ENCODE measurements at places on chromosomes 1 and 21.

DNA sequence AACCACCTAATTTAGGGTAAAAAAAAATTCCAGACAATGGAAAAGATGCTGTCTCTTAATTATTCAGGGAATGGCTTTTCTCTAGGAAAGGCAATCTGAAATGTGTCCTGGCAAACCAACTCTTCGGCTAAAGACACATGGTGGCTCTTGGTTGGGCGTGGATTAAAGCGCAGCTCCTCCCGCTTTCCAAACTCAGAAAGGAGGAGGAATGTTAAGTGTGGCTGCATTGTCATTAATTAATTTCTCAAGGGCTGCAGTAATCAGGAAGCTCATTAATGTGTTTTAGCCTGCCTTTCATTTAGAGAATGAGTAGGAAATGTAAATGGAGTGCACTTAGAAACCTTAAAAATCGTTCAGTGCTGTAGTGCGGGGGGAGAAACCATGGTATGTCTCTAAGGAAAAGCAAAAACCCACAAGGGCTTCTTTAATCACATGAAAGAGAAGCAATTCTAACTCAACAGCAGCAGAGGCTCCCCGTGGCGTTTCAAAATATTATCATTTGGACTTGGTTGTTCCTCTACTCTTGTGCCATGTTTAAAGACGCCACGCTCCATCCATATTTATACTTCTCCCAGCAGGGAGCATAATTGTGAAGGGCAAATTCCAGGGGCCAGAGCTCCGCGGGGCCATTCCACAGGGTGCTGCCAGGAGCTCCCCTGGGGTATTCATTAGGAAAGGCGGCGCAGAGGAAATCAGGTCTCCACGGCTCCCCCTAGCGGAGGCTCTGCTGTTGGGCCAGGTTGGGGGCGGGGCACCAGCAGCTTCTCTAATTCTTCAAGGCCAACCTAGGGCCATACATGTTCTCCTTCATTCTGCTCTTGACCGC lies 91.9 kb upstream of the SSX2IP start:
- peak; percentile 57 for DNase-seq

DNA sequence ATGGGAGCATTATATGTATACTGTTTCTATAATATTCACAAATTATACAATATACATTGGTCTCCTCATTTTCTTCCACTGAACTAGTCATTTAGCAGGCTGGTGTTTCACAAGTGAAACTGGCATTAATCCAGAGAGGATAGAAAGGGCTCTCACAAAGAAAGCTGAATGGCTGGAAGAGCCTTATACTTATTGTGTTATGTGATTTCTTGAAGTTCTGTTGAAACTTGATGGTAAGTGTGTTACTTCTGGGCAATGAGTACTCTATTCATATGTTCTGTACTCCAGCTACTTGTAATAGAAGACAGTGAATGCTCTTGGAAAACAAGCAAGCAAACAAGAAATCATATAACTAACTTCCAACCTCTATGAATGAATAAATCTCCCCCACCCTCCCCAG lies 14.9 kb downstream of the STX12 start:
- DNase-seq, result no peak

- no peak for DNase-seq
Measured at GRCh38 chr1:43524804-43525203, 5.9 kb upstream of the PTPRF start.

DNA sequence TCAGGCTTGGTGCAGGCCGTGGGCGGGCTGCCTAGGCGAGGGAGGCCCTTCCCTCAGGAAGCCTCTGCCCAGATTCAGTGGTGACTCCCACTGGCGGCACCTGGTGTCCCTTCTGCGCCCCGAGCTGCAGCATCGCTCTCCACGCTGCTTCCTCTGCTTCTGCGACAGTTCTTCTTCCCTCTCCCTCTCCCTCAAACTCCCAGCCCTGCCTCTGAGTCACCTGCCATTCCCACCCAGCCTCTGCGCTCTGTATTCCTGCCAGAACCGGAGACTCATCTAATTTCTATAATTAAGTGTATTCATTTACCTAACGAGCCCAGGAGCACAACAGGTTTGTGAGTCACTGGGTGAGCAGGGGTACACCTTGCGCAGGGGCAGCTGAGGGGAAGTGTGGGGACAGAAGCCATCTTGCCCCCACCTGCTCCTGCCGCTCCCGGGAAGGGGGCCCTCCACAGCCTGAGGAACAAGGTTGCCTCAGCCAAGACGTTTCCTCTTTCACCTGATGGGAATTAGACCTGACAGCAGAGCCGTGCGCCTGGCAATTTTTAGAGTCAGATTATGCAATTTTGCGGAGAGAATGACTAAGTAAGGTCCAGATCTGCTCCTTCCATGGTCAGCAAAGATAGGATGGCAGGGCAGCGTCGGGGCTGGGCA lies 19.4 kb downstream of the KCNC4 start:
- DNase-seq, result no peak

DNA sequence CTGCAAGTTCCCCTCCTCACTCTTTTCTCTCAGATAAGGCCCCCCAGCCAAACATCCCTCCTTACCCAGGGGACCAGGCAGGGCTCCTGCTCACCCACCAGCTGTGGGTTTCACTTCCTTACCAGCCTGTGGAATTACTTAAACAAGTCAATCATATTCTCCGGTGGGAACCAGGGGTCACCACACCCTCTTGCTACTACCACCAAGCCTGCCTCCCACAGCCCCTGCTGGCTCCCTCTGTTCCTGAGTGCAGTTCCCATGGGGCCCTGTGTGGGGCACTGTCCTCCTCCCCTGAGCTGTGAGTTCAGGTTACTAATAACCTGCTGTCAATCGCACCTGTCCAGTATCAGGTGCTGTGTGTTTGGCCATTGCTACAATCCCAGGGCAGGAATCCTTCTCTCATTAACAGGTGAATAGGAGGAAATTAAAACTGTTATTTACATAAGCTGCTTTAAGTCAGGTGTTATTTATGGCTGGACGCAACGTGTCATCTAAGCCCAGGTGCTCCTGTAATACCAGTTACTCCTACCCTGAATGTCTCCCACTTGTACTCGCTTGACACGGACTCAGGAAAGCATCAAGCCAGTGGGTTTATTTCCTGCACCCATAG lies 53.1 kb upstream of the LBR start:
- peak; percentile 58 for DNase-seq

DNA sequence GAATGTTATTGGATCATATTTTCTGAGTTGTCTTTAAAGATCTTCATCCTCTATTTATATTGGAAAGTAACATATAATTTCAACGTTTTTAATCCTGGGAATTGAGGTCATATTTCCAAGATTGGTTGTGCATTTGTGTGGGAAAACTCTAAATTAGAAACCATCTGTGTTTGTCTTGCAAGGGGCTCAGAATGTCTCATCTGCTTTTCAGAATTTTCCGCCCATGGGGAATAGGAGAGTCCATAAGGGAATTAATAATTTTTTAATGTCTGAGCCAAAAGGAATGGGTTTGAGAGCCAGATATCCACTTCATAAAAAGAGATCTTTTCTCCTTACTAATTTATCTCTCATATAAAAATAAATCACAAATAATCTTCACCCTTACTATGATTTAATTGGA lies 84.8 kb upstream of the MAP1LC3C start:
- no peak for DNase-seq

DNA sequence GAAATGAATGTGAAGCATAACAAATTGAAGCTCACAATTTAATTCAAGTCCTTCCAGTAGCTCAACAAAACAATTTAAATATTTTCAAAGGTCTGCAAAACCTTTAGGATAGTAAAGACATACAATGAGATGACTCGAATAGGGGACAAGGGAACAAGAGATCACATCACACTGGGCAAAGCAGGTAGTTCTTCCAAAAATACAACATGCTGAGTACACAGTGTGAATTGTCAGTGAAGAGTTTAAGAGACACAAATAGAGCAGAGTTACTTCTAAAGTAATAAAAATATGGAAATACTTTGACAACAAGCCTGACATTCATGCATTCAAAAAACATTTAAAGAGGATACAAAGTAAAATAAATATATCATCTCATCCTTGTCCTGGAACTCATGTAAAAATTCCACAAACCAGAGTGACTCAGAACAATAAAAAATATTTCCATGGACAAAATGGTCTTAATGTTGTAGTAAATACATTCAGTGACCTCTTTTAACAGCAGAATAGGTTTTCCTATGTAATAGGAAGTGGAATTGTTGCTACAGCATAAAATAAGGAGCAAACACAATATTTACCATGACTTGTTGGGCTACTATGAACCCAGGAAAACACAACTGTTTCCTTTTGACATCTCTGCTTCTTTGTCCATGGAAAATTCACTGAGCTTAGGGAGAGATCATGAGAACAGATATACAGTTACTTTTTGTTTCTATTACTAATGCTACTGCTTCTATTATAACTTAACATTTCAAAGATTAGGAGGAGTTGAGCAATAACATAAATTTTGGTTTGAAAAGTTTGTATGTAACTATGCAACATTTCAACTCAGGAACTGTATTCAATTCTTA lies 83.7 kb upstream of the BCL10 start:
- DNase-seq, result no peak

GRCh38 chr1:30911059-30911954 lies 2.7 kb upstream of the SDC3 start:
- peak; percentile 81 for DNase-seq

DNA sequence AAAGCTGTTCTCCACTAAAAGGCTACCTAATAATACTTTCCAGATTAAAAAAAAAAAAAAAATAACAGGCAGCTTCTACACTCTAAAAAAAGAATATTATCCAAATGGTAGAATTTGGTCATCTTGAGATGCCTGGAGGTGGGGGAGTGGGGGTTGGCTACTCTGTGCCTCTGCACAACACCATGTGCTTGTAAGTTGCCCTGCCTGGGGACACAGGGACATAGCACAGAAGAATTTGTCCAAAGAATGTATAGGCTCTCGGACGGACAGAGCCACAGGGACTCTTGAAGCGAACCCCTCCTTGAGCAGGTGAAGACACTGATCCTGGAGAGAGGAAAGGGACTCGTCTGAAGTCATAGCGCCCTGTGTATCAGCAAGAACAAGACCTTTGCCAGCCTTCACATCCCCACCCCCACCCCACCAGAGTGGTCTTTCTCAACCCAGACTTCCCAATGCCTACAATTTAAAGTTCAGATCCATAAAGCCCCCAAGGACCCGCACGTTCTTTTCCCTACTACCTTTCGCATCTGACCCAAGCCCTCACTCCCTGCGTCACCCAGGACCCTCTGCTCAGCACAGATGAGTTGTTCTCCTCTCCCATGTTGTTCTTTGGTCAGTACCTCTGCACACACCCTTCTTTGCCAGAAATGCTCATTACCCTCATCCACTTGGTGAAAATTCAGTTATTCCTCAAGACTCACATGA lies 72.6 kb downstream of the LGR6 start:
- no peak for DNase-seq

DNA sequence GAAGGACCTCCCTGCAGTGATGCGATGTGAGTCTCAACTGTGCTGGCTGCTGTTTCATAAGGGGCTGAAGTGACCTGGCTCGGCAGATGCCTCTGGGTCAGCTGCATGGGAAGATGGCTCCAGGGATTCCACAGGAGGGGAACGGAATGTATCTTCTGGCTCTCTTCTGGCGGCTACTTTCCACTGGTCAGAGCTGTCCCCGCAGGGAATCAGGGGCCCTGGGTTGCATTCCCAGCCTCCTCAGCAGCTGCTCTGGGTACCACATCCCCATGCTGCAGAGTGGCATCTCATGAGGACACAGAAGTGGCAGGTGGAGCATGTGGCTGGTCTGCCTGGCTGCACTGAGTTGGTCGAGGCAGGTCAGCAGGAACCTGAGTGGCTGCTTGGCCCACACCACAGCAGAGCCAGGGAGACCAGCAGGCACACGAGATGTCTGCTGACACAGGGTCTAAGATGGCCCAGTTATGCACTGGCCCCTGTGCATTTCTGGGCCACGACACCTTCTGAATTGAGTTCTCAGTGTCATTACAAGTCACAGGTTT lies 42.8 kb downstream of the POFUT2 start:
- DNase-seq, result no peak

DNA sequence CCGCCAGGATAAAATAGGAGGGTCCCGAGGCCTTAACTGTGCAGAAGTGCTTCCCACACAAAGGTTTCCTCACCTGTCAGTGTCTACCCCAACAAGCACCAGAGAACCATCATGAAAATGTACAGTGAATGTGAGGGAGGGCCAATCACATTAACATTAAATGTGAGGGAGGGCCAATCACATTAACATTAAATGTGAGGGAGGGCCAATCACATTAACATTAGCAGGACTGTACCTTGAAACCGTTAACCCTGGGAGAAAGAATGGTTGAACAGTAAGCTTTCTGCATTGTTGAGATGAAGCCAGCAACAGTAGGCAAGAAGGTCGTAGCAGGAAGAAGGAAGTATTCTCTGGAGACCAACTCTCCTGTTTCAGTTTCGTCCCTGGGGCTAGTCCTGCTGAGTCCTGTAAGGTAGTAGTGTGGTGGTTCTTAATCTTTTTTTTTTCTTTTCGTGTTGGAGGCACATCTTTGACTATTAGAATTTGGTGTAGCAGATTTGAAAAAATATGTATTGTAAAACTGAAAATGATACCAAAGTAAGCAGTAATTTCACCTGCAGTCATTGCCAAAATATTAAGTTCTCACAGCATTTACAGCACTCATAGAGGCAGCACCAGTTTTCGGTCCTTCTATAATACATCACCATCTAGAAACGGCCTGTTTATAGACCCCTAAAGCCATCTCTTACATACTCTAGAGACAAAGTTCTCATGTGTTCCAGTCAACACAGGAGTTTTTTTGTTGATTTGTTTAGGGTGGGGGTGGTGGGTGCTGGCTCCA lies 98.6 kb upstream of the PPP2R5A start:
- DNase-seq, result no peak

- DNase-seq, result no peak
Measured at GRCh38 chr1:152886085-152886484, 8.0 kb downstream of the SMCP start.

GRCh38 chr1:155872527-155872926 lies 13.2 kb downstream of the SYT11 start:
- DNase-seq, result no peak

GRCh38 chr1:218436346-218436745 lies 91.2 kb downstream of the TGFB2 start:
- no peak for DNase-seq

DNA sequence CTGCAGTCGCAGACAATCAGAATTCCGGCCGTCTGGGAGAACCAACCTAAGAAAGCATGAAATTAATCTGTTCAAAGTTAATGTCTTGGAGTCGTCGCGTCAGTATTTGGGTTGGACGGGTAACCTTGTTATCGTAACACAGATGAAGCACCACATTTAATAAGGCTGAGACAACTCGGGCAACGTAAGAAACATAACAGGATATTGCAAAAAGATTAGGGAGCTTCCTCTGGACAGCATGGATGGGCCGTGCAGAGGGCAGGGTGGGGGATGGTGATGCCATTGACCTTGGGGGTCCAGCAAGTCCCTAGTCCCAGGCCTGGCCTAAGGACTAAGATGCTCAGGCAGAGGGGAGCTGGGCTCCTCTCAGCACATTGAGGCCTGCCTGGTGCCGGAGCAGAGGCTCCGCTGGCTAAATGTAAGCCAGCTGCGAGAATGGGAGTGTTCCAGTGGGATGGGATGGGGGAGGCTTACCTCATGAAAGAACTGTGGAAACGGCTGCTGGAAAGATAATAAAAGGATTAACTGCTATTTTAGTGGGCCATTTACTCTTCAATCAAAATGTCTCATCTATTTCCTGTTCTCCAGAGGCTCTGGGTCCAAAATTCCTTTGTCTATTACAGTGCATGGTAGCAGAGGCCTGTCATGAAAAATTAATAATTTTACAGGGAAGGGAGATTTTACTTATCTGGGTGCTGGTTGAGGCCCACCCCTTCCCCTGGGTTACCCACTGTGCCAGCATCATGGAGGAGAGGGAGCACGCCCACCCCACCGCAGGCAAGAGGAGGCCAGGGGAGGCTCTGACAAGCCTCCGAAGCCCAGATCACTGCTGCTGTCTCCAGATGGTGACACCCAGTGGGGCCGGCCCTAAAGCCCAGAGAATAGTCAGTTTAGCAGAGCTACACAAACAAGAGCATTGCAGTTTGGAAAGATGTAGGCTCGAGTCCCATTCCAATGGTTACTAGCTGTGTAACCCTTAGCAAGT lies 131.6 kb downstream of the DMRTB1 start:
- DNase-seq, result no peak

All from NCI-H526 treated with DMSO at 0.1 percent for 48 hours (cell line).